ENCODE measurements at places on chromosomes 1 and 21.

DNA sequence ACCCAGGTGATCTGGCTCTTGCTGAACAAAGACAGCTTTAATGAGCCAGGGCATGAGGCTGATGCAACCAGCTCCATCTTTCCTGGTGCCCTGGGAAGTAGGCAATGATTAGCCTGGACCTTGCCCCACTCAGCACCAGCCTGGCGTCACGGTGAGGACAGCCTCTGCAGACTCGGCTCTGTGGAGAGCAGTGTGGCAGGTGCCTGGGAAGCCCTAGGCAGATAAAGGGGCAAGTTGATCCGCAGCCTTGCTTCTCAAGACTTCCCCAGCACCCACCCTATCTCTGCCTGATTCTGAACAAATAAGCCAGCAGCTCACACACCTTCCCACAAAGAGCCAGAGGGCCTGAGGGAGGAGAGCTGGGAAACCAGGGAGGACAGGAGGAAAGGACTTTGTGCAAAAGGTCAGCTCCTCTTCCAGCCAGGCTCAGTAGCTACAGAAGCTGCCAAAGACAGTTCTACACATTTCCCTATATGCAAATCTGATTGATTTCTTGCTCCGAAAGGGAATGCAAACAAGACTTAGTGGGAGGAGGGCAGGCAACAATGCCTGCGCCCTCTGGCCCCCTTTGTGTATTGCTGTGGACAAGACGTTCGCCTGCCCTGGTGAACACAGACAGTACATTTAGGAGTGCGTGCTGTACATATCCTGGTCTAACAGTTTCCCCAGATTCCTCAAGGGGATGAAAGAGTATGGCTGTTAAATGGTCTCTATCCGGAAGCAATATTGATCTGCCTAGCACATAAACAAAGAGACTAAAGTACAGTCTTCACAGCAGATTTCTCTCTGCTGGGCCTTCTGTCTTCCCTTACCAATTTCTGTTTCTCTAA is 63.8 kb downstream of the BCAR3 start:
- no peak for DNase-seq

DNA sequence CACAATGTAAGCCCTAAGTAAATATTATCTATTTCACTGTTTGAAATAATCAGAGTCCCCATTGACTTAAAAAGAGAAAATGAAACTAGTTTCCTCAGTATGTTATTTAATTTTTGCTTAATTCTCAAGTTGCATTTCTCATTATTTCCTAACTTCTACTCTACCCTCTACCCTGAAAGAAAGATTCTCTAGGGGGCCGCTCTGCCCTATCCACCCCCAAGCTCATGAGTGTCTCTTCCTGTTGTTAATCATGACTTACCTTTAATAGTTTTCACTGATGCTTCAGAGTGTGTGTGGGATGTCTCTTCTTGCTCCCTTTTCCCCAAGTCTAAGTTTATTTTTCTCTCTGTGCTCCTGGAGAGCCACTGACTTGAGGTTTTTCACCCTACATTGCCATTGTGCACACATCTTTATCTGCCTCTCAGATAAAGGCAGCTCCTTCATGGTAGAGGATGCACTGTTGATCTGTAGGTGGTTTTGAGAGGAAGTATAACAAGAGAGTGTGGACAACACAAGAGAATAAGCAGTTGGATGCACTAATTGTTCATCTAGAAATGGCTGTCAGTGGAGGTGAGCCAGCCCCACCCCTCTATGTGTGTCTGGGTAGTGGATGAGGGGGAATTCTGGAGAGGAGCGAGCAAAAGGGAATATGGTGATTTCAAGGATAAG is 261.7 kb downstream of the CHRM3 start:
- DNase-seq: no peak

- DNase-seq: no peak
Observed at GRCh38 chr1:3245768-3246167, 176.8 kb downstream of the PRDM16 start.

DNA sequence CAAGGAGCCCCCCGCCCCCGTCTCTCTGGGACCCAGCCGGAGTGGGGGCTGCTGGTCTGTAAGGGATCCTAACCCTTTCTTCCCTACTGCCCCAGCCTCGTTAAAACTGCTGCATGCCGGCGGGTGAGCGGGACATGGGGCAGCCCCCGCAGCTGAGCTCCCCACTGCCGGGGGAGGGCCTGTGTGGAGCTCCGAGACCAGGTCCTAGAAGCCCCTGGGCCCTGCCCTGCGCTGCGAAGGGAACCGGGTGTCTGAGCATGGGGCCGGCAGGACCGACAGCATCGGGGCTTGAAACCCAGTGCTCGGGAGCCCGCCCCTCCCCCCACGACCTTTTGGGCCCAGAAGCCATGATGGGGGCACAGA is 9.2 kb upstream of the COL6A1 start:
- DNase-seq: no peak

GRCh38 chr1:168848051-168848450 is 119.0 kb upstream of the DPT start:
- no peak for DNase-seq

GRCh38 chr1:224458996-224459395 is 24.4 kb upstream of the WDR26 start:
- DNase-seq: no peak

DNA sequence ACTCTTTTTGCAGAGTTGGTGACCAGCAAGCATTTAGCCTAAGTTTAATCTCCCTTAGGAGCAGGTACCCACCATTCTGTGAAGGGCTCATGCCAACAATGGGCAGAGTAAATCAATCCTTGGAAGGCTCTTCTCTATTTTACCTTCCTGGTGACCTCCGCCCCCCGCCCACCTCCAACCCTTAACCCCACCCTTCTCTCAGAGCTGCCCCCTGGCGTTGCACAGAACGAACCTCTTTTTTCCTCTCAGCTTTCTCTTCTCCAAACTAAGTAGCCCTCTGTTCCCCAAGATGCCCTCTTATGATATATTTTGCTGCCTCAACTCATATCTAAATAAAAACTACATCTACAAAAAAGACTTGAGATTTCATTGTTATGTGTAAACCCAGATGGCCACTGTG is 186.8 kb downstream of the SEC16B start:
- DNase-seq: no peak

DNA sequence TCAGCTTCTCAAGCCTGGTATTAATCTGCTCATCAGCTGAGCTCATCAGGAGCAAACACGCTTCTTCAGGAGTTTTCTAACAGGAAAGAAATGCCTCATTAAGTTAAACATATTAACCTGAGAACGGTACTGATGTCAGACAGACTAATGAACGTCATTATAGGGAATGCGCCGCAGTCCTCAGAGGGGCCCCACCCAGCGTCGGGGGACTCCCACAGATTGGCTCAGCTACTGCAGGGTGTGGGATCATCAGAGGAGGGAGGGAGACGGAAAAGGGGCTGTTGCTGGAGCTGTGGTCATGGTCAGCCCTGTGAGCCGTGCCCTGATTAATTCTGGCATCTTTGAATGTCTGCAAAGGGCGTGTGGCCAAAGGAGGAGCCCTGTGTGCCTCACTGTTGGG is 348.5 kb downstream of the PTPRU start:
- DNase-seq: no peak

DNA sequence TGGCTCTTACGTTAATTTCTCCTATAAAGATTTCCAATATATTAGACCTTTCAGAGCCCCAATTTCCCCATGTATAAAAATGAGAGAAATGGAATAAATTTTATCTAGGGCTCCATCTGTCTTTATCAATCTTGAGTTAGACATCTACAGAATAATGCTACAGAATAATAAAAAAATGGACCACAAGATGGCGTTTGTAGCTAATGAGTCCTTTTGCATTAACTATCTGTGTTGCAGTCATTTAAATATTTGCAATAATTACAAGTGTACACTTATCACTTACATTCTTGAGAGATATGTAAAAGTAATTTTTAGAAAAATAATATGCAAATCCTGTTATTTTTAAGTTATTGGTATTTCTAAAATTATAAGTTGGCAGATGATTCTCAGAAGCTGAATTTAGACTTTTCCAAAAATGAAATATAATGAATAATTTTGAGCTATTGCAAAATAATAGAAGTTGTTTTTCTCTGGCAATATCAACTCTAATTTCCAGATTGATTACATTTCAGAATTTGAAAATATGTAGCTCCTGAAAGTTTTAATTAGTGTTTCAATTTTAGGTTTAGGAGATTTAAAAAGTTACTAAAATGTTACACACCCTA is 87.7 kb downstream of the SNX7 start:
- no peak for DNase-seq

GRCh38 chr1:244239261-244239770 is 188.2 kb downstream of the ZBTB18 start:
- no peak for DNase-seq

DNA sequence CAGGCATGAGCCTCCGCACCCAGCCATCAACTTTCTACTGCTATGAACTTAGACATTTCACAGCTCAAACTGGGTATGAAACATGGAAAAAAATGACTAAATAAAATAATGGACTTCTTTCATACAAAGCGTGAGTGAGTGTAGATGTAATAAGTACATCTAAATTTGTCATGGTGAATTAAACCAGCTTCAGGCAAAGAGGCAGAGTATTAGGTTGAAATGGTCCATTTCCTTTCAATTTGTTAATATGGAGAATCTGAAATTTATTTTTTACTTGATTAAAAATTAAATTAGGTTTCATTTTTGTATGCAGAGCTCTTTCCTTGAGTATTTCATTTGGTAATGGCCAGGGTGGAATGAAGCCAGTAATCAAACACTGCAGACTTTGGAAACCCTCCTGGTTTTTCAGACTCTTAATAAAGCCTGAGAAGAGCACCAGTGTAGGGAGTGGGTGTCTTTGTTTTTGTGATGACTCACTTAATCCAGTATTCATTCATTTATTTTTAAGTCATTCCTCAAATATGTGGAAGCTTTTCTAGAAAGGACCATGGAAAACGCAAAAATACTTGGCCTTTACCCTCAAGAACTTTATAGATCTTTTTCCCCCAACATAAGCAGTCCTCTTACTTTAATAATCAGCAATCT is 49.2 kb downstream of the ALG14 start:
- DNase-seq: no peak

DNA sequence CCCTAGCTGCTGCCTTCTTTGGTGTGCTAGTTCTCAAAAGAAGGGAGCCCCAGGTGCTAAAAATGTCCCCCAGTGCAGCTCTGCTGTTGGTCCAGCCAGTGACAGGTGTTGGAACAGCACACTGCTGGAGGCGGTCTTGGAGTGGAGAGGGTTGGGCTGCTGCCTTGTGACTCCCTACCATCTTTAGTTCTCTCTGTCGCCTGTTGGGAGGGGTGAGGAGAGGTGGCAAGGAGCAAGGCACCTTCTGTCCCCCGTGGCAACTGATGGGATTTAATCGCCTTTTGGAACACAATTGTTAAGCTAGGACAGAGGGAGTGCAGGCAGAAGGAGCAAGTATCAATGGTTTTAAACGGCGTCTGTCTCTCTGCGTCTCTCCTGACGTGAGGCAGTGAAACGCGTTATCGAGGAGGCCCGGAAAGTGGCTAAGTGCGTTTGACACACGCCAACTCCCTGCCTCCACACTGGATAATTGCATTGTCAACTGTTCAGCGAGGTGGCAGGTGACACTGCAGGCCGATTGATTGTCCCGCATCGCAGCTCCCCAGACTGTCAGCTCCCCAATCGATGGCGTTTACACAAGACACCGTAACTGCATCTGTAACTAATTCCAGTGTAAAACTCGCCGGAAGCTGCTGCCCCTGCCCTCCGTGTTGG is 34.0 kb downstream of the TMEM53 start:
- no peak for DNase-seq

- DNase-seq: no peak
Observed at GRCh38 chr1:218421531-218421930, 76.4 kb downstream of the TGFB2 start.

- no peak for DNase-seq
Observed at GRCh38 chr1:221510793-221511503, 230.9 kb downstream of the DUSP10 start.

- no peak for DNase-seq
Observed at GRCh38 chr1:25083481-25084345, 148.6 kb downstream of the SYF2 start.

GRCh38 chr1:153545067-153546055 is at the start of gene S100A4:
TSS of gene S100A4 (minus strand) at chr1:153545806. CDS start at chr1:153544794, 1,012 bp downstream.
- peak; percentile 76 for DNase-seq
